ENCODE measurements at places on chromosomes 11 and 22.

- DNase-seq, result no peak
These were observed 54.3 kb downstream of the CYTH4 start for GRCh38 chr22:37336579-37336978.

DNA sequence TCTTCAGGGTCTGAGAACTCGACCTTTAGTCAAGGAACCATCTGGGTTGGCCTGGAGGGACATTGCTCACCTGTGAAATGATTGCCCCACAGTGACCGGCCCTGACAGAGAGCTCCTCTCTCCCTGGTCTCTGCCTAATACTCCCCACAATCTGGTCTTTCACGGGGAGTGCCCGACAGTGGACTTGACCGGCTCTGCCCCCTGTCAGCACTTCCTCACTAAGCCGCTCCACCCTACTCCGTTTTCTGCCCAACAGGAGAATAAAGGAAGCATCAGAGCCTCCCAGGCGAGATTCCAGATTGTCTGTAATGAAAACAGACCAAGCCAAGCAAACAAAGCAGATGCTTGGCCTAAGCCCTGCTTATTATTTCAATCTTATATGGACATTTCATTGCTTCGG, 87.8 kb downstream of the FBXO7 start:
- no peak for DNase-seq

GRCh38 chr11:72352859-72353551, 81.3 kb downstream of the CLPB start:
- DNase-seq, result peak; percentile 70

DNA sequence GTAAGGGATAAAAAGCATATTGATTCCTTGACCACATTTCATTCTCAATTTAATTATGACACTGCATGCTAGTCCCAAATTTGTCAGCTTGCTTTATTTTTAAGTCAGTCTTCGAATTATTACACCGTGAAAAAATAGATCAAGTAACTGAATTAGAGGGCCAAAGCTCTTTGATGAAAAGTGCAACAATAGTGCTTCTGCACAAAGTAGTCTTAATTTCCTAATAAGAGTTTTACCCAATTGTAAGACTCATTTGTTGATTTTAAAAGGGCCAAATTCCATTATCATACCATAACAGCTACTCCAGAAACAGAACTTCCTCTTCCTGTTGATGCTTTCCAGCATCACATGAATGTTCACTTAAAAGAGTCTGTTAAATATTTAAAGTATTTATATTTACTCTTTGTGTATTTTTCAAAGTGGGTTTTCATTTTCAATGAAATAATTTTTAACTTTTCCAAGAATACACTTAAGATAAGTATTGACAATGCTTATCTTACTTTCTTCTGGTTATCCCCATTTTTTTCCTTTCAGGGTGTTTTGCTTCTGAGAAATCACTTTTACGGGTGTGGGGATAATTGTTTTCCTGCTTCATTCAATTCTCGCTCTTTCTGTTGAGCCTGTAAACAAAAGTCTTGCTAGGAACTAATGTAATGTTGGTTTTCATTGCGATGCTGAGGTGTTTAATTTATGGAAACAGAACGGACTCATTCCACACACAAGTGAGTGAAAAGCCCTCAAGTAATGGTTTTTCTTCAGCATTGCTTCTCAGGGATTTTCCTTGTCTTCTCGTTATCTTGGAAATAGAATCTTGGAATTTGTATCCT, 2.1 kb downstream of the ARHGEF12 start:
- DNase-seq, result no peak

- DNase-seq, result no peak
These were observed 130.7 kb downstream of the SOX6 start for GRCh38 chr11:16225623-16226022.

DNA sequence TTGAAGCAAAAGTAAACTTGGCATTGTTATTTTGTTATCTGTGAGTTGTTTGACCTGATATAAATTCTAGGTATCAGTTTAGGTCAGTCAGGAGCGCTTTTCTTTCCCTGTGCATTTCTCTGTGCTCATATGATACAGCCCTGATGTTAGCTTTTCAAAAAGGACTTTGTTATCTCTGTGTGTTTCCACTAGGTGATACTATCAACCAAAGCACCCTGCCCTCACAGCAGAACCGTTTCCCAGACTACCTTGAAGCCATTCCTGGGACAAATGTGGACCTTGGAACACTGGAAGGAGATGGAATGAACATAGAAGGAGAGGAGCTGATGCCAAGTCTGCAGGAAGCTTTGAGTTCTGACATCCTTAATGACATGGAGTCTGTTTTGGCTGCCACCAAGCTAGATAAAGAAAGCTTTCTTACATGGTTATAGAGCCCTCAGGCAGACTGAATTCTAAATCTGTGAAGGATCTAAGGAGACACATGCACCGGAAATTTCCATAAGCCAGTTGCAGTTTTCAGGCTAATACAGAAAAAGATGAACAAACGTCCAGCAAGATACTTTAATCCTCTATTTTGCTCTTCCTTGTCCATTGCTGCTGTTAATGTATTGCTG, 87.7 kb upstream of the BIRC3 start:
- DNase-seq, result no peak

DNA sequence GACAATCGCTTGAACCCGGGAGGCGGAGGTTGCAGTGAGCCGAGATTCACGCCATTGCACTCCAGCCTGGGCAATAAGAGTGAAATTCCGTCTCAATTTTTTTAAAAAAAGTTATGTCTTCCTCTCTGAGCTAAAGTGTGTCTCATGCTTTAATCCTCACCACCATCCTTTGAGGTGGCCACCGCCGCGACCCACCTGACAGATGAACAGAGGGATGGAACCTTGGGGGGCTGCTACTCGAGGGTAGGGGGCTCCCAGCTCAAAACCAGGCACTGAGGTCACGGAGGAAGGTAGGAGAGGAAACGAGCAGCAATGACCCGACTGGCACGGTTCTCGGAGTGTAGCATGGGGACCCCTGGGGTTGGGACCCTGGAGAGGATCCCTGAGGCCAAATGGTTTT, 10.7 kb upstream of the POLDIP3 start:
- DNase-seq, result no peak

GRCh38 chr11:20388096-20389055, 860 bp downstream of the PRMT3 start:
- no peak for DNase-seq

- no peak for DNase-seq
These were observed 14.5 kb downstream of the USP35 start for GRCh38 chr11:78203184-78203583.

- no peak for DNase-seq
These were observed 138.4 kb downstream of the FAT3 start for GRCh38 chr11:92362989-92363388.

Measured in brain (organoid and tissue), 16 donors.